CD4-positive, CD25-positive, alpha-beta regulatory T cell (primary cell): ENCODE measurements at places on chromosomes 1 and 21. TPM values are rescaled to one million over a fixed set of nuclear protein-coding genes. Genes with fewer than 3 reads are reported as not detected.

SYNJ1 gene
- polyA plus RNA-seq = 6.4 TPM

BTBD8 gene
- polyA plus RNA-seq = 0.65 TPM

GRCh38 chr1:50929376-50929958 lies 30.6 kb downstream of the FAF1 start:
- H3K27me3 ChIP-seq = no peaks in the 10 kb centered on the region
- peak; percentile 28 for DNase-seq
- no peaks in the 10 kb centered on the region for H3K4me1 ChIP-seq
- H3K4me3 ChIP-seq = no peak overlapping the region
- H3K36me3 ChIP-seq = peaks cover 4% of the 10 kb centered on the region

- no peak overlapping the region for H3K27ac ChIP-seq
- no peaks in the 10 kb centered on the region for H3K4me1 ChIP-seq
- H3K4me3 ChIP-seq = no peak overlapping the region
- no peaks in the 10 kb centered on the region for H3K27me3 ChIP-seq
- no peak for DNase-seq
These were observed 17.9 kb downstream of the KDM1A start for GRCh38 chr1:23037081-23037740.

GRCh38 chr1:161185282-161185682 lies 8.0 kb upstream of the B4GALT3 start:
- peak overlapping the region; percentile 80 for H3K27ac ChIP-seq
- H3K4me1 ChIP-seq = peaks cover 89% of the 10 kb centered on the region
- no peaks in the 10 kb centered on the region for H3K27me3 ChIP-seq
- peak; percentile 95 for DNase-seq

- no peaks in the 10 kb centered on the region for H3K36me3 ChIP-seq
- no peaks in the 10 kb centered on the region for H3K27me3 ChIP-seq
- H3K27ac ChIP-seq = no peak overlapping the region
- H3K4me1 ChIP-seq = no peaks in the 10 kb centered on the region
- no peak overlapping the region for H3K4me3 ChIP-seq
- DNase-seq = no peak
These were observed 13.4 kb downstream of the SLAMF7 start for GRCh38 chr1:160752406-160752805.

DNA sequence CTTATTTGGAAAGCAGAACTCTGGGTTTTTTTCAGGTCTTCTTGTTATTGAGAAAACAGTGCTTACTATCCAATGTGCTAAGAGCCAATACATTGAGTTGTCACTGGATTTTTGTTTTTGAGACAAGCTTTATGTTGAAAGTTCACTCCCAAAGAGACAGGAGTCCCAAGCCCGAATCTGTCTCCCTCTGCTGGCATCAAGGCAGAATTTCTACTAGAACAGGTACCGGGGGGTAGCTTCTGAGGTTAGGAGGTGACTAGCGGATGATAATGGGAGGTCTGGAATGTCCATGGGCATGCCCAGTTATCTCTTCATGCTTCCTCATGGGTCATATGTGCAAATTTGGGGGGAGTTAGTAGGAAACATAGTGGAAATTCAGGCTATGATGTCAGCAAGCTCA lies 25.1 kb downstream of the ZNF124 start:
- H3K4me3 ChIP-seq = no peak overlapping the region
- H3K27ac ChIP-seq = no peak overlapping the region
- H3K36me3 ChIP-seq = peaks cover 5% of the 10 kb centered on the region
- no peaks in the 10 kb centered on the region for H3K4me1 ChIP-seq
